ENCODE measurements at places on chromosomes 16 and 17.
A peak's percentile ranks its signal among the peaks of the same experiment; 100 is the strongest.

DNA sequence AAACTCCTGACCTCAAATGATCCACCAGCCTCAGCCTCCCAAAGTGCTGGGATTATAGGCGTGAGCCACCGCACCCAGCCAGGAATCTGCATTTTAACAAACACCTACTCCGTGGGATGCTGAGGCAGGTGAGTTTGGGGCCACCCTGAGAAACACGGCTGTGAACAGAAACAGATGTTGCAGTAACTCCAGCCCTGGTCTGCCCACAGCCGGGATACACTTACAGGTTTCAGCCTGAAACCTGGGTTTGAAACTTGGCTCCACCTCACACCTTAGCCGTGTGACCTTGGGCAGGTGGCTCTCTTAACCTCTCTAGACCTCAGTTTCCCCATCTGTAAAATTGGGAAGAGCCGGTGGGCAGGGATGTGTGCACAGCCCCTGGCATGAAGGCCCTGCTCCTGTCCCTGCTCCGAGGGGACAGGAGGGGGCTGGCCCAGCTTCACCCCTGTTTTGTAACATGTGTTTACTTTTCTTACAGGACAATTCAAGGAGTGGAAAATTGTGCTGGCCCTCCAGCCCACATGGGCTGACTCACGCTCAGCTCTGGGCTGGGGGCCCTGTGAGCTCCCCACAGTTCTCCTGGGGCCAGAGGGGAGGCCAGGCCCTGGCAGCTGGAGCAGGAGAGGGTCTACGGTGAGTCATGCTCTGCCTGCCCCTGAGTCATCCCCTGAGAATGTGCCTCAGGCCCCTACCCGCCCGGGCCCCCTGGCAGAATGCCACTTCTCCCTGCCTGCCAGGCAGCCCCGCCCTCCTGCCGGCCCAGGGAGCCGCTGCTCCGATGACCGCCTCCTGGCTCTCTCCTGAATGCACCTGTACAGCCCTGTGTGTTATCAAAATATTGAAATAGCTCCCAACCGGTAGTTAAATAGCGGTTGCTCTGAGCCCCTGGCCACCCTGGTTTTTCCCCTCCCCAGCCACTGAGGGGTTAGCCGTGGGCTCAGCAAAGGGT is 7.7 kb upstream of the PPL start:
- no peak for DNase-seq

- peak; percentile 54 for DNase-seq
Measured at GRCh38 chr17:55770196-55770870, 19.5 kb downstream of the PCTP start.

DNA sequence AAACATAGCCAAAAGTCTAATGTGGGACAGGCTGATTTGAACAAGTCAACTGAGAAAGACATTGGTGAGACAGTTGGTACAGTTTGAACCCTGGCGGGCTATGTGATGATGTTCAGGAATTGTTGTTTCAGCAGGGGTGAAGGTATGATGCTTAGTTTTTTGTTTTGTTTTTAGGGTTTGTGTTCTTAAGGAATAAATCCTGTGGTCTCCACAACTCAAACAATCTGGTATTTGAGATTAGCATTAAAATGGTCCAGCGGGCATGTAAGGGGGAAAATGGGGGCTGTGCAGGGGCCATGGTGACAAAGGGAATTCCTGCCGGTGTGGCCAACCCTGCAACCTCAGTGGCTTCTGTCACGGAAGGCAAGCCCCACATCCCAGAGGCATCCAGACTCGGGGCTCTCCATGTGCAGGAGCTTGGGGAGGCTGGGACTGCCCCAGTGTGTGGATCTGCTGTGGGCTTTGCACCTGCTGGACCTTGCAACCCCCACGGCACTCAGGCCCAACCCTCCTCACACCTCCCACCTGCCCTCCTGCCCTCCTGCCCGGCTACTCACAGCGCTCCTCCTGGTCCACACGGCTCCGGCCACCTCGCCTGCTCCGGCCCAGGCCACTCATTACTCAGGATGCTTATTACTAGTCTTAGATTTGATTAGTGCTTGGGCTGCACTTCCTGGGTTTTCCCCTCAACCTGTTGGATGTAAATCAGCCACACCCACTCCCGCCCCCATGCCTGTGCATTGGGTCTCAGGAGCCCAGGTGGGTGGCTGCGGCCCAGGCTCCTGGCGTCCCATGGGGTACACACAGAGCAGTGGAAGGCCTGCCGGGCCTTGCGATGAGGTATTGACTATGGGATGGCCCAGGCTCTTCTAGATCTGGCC is at the start of gene TNFRSF13B:
TSS of gene TNFRSF13B (minus strand) at position 661 of the 881 bp plus-strand sequence. CDS start at position 618, 43 bp downstream.
- no peak for DNase-seq

DNA sequence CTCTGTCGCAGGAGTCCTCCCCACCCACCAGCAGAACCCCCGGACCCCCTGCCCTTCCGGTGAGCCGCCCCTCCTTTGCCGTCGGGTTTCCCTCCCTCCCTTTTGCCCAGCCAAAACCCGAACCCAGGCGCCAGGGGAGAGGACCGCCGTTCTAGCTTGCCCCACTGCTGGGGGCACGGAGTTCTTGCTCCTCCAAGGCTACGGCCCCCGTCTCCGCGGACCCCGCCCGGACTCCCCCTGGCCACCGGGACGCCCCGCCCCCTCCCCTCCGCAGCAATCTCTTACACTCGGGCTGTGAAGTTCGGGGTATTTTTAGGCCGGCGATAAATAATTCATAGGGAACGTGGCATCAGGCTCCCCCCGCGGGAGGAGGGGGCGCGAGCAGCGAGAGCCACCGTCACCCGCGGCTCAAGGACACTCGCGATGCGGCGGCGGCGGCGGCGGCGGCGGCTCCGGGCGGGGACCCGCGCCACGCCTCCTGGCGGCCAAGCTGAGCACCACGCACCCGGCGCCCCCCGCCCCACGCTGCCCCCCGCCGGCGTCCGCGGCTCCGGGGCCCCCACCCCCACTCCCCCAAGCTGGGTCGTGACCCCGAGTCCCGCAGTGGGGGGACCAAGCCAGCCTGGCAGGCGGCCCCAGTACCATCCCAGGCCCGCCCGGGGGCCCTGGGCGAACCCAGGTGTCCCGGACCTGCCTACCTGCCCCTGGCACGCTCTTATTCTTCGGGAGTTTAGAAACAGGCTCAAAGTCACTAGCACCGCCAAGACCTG is at the start of gene GRIN2C:
TSS of gene GRIN2C (minus strand) at position 427 of the 770 bp plus-strand sequence. CDS start 4,793 bp downstream, outside the sequence.
- no peak for DNase-seq

DNA sequence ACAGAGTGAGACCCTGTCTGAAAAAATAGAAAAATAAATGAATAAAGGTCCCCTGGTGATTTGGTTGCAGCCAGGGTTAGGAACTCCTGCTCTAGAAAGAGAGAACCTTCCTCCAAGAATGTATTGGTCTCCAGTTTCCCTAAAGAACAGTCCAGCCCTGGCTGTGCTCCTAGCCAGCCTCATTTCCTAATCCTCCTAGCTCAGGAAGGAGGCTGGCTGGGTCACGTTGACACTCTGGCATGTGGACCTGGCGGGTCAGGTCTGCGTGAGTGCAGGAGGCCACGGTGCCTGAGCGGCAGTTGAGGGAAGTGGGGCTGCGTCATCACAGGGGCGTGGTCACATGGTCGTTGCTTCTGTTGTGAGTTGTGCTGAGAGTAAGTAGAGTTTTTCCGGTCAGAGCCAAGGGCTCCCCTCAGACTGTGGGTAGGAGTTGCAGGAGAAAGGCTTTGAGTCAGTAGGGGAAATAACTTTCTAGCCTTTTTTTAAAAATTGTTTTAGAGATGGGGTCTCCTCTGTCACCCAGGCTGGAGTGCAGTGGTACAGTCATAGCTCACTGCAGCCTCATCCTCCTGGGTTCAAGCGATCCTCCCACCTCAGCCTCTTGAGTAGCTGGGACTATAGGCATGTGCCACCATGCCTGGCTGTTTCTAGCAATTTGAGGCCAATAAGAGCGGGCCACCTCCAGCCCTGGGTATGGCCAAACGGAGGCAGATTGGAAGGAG is 194.0 kb upstream of the CIBAR2 start:
- peak; percentile 39 for DNase-seq

Measured in hematopoietic multipotent progenitor cell treated with erythropoietin and hydrocortisone succinate and interleukin-3 and kit ligand, for 15 days (in vitro differentiated cells).